Bronchial epithelial cell (primary cell): ENCODE measurements at places on chromosomes 12 and 14.

GRCh38 chr14:32908196-32909084 is 30.2 kb upstream of the NPAS3 start:
- DNase-seq, result no peak

DNA sequence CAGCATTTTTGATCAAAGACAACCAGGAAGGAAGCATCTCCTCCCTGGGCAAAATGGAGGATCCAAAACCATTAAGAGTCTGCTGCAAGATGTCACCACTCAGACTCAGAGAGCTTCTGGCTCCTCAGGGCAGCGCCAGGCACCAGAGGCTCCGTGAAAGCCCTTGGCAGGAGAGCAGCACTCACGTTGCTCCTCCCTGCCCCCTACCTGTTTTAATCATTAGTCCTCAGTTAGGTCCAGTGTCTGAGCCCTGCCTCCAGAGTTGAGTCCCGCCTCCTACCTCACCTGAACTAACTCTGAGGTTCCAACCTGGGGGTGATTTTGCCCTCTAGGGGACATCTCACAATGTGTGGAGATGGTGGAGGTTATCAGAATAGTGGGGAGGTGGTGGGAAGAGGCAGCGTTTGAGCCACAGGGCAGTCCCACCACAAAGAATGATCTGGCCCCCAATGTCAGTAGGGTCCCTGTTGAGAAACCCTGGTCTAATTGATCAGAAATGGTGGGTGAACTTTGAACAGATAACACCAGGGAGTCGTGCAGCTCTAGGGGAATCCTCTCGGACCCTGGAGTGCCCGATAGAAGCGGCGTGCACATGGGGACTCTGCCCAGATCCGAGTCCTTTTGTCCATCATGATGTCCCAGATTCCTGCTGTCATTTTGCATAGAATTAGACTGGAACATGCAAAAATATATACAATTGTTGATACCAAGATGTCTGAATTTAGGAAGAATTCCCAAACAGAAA is 156.7 kb upstream of the DIO3 start:
- DNase-seq, result no peak

DNA sequence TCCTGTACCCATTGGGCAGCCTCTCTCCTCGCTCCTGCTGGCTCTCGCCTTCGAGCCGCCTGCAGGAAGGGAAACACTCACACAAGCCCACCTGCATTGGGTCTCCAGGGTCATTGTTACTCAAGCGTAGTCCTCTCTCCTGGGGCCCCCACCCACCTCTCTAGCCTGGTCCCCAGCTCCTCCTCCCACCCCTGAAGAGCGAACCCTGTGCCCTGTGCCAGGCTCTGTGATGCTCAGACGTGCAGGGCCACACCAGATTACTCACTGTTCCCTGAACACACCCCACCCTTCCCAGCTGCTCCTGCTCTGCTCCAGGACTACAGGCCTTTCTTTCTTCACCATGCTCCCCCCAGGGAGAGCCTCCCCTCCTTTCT is 88.1 kb downstream of the NINJ2 start:
- peak; percentile 80 for DNase-seq

- no peak for DNase-seq
These were observed 152.0 kb downstream of the KTN1 start for GRCh38 chr14:55731881-55732498.

- DNase-seq, result peak; percentile 76
These were observed at the start of gene SLC25A21 for GRCh38 chr14:37172024-37172869. Gene SLC25A21 (minus strand): TSS chr14:37172606.

DNA sequence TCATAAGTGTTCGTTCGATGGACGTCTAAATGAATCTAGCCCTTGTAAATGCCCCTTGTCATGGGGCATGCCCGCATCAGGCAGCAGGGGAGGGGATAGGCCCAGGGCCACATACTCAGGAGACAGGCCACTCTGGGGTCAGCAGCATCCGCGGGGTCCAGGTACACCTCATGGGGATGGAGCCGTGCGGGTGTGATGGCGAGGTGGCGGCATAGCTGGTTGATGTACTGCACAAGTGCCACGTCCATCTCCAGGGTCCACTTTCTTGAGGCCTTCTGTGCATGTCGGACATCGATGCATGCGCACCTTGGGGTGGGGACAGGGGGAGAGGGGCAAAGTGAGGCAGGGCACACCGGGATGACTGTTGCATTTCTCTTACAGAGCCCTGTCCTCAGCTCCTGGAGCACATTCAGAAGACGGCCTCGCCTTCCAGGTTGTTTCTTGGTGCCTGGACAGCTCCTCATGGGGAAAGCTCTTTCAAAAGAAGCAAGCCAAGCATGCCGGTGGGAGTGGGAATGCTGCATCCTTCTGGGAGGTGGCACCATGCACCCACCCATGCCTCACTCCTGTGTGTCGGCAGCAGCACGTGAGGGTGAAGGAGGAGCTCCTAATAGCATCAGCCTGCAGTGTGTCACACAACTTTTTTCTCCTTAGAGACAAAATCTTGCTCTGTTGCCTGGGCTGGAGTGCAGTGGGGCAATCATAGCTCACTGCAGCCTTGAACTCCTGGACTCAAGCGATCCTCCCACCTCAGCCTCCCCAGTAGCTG is 47.4 kb downstream of the TRAFD1 start:
- no peak for DNase-seq

DNA sequence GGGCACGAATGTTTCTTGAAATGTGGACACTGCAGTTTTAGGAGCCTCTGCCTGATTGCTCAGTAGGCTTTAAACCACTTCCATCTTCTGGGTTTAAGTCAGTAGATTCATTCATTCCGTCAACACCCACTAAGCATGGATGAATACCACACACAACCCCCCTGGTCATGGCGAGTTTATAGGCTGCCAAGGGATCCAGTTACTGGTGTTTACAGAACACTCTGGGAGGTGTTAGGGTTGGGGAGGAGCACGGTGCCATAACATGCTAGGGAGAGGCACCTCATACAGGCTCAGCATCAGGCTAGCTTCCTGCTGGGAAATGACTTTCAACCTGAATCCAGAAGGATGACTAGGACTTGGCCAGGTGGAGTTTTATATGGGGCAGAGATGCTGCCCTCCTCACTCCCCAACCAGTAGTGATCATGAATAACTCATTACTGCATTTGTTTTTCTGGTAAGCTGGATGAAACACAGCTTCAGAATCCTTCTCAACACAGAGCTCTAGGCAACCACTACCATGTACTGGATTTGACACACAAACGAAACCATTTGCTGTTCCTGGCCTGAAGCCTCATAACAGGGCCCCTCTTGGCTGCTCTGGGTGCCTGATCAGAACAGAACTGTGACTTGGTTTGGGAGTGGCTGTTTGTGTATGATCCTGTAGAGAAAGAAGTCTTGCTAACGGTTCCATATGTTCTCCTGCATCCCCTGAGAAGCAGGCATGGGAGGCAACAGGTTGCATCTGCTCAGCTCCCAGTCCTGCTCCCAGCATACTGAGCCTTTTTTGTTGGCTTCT is 47.9 kb downstream of the FBXW8 start:
- DNase-seq, result no peak

- DNase-seq, result no peak
These were observed 88.8 kb upstream of the DIO3 start for GRCh38 chr14:101472518-101472849.

DNA sequence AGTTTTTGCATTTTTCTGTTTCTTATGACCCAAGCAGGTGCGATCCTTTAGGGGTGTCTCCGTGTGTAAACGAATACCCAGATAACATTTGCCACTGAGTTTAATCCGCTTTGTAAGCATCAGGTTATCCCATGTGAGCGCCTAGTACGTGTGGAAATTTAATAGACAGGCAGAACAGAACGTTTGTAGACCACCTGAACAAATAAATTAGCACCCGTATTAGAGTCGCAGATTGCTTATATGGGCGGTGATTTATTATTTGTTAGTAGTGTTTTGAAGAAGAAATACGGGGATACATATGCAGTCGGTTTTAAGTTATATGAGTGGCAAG is 325 bp downstream of the C12orf60 start:
- no peak for DNase-seq

DNA sequence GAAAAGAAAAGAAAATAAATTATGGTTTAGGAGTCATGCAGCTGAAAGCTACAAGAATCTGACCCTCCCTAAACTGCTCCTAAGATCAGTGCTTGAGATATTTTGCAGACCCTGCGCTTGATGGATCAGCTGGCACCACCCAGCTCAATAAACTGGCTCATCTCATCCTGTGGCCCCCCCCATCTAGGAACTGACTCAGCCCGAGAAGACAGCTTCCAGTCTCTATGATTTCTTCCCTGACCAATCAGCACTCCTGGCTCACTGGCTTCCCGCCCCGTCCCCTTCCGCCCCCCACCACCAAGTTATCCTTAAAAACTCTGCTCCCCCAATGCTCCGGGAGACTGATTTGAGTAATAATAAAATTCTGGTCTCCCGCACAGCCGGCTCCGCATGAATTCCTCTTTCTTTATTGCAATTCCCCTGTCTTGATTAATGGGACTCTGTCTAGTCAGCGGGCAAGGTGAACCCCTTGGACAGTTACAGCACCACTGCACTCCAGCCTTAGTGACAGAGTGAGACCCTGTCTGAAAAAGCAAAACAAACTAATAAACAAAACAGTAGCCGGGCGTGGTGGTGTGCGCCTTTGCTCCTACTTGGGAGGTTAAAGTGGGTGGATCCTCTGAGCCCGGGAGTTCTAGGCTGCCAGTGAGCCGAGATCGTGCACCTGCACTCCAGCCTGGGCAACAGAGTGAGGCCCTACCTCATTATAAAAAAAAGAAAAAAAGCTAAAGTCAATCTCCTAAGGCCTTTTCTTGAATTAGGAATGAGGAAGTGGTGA is 24.5 kb upstream of the SPTLC2 start:
- DNase-seq, result no peak

GRCh38 chr14:80518173-80518572 is 306.9 kb upstream of the DIO2 start:
- DNase-seq, result peak; percentile 15
